ENCODE measurements at places on chromosomes 3 and 15.
A peak's percentile ranks its signal among the peaks of the same experiment; 100 is the strongest.

DNA sequence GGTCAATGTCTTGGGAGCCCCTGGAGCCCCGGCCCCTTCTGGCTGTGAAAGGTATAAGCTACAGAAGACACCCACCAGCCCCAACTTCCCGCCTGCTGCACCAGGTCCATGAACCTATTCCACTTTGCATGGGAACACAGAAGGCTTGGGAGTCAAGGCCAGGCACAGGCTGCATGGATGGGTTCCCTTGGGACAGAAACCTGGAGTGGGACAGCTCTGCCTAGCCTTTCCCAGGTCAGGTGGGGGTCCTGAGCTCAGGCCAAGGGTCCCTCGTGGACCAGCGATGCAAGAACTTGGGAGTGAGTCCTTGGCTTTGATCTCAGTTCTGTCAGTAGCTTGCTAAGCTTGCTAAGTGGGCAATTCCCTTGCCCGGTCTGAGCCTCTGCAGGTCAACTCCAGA is 25.0 kb downstream of the TKT start:
- no peak for DNase-seq

- DNase-seq: no peak
Observed at GRCh38 chr3:189805375-189806067, 174.3 kb downstream of the TP63 start.

DNA sequence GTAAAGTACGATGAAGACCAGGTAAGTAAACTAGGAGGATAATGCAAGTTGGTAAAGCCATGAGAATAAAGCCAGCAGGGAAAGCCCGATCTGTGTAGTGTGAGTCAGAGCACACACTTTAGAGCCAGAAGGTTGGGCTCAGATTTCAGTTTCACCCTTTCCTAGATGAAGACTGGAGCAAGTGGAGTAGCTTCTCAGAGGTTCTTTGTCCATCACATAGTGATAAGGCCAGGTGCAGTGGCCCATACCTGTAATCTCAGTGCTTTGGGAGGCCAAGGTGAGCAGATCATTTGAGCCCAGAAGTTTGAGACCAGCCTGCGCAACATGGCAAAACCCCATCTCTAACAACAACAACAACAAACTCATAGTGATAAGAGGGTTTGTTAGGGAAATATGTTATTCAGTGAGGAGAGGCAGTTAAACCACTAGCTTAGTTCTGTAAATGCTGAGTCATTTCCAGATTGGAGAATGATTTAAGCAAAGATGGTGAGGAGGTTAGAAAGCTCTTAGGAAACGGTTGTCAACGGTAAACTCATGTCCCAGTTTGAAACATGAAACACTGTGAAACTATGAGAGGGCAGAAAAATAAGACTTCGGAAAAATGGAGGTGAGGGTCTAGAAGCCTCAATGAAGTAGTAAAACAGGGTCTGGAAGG is 39.0 kb downstream of the IL12A start:
- DNase-seq: no peak

GRCh38 chr3:41000471-41000870 is 198.8 kb upstream of the CTNNB1 start:
- DNase-seq: no peak

DNA sequence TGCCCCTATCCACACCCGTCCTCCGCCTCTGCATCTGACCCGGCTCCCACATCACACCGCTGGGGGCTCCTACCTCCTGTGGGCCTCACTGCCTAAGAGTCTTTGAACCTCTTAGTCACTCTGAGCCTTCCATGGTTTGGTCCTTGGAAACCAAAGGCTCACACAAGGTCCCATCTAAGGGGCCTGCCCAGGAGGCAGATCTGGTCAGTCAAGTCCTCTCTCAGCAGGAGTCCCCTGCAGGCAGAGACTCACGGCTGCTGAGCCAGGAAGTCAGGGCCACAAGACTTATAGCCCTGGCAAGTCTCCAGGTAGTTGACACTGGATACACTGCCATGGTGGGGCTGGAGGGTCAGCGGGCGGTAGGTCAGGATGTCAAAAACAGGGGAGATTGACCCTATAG is 31.2 kb upstream of the ALDH1L1 start:
- no peak for DNase-seq

DNA sequence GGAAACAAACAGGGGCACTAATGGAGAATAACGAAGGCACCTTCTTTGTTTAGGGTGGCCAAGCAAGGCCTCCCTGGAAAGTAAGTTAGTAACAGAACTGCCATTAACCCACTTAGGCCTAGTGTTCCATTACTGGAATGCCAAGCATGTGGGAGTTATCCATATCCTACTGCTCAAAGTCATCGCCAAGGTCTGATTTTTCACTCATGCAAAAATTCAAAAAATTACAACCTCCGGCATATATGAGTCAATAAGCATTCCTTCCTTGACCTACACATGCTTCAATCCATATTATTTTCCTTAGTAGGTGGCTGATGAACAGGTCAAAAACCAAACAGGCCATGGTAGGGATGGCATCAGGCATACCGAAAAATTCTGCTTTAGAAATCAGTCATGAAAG is 1097.2 kb downstream of the FHIT start:
- DNase-seq: no peak

- DNase-seq: no peak
Observed at GRCh38 chr3:170485696-170486095, 67.0 kb downstream of the CLDN11 start.

GRCh38 chr15:45458746-45459403 is 63.7 kb downstream of the SLC30A4 start:
- peak; percentile 82 for DNase-seq

DNA sequence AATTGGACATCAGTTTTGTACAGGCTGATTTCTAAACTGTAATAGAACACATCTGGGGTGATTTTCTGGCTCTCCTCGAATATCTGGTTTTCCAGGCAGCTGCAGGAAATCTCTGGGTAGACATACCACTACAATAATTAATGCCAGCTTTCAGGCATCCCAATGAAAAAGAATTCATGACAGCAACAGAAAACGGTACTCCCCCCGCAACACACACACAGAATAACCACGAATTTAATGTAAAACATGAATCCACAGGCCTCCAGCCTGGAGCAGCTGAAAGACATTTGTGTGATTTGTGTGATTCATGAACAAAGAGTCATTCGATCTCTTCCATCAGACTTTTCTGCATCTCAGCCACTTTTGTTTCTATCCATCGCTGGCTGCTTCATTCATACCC is 262.2 kb downstream of the MAGI1 start:
- DNase-seq: no peak

DNA sequence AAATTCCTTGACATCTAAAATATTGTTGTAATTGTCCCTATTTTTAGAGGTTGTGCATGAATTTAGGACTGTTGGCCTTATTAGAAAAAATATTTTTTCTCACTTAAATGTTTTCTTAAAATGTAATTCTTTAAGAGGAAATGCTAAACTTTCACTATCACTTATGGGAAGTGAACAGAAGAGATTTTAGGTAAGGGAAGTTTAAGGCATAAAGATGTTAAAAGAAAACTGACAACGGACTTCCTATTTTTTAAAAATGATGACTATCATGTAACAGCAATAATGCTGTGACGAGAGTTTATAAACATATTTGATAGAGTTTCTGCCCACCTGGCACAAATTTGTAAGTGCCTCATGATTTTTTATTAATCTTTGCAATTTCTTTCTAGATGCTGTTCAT is 3.1 kb downstream of the C3orf38 start:
- no peak for DNase-seq

GRCh38 chr3:66629982-66630368 is 129.2 kb upstream of the LRIG1 start:
- DNase-seq: no peak

- no peak for DNase-seq
Observed at GRCh38 chr3:126050050-126050392, 33.9 kb downstream of the SLC41A3 start.

DNA sequence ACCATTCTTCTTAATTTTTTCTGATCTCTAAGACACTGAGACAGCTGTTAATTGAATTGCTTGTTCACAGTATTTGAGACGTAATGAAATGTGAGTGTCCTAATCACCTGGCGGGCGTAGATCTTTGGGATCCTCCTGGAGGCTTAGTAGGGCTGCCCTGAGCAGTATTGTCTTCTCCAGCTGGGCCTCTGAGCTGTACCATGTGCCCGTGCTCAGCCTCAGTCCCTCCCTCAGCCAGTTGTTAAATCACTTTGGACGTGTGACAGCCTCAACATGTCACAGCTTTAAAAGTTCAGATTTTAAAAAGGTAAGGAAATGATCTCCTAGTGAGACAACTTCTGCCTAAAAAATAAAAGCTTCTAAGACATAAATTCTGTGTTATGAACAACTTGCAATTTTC is 35.5 kb downstream of the IGF1R start:
- DNase-seq: no peak

GRCh38 chr3:159234306-159234705 is 432.5 kb downstream of the MFSD1 start:
- no peak for DNase-seq

DNA sequence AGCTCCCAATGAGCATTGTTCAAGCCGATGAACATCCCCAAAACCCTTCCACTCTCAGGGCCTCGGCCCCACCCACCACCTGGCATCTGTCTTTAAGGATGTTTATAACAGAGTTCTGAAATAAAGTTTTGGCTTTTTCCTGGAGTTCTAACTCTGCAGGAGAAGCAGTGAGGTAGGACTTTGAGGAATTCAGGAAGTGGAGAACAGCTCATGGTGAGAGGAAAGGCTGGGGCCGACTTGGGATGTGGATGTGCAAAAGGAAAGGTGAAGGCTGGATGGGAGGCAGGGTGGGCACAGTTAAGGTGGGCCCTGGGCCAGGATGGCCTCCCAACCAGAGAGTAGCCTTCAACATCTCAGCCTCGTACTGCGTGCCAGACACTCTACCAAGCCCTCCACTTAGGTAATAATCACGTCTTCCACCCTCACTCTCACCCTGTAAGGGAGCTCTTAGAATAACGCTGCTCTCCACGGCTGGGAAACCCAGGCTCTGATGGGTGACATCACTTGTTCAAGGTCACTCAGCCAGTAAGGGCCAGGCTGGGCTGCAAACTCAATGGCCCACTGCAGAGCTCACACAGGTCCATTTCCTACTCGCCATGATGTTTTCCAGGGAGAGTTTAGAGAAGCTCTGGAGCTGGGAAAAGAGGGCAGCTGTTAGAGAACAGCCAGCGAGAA is 28.5 kb downstream of the LIPC start:
- no peak for DNase-seq

- DNase-seq: no peak
Observed at GRCh38 chr15:31261266-31262142, 65.1 kb upstream of the KLF13 start.

DNA sequence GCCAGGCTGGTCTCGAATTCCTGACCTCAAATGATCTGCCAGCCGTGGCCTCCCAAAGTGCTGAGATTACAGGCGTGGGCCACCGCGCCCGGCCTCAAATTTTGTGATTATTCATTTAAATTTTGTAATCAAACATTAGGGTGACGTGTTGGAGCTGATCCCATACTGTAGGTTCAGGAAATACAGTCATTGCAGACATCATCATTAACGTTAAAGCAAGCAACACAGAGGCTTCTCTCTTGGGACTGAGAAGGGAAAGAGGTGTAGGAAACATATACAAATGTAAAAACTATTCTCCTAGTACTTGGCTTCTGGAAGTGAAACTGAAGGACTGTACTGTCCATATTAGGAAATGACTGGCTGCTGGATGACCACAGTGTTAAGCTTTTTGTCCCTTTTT is 11.1 kb upstream of the ARID3B start:
- DNase-seq: no peak

- no peak for DNase-seq
Observed at GRCh38 chr3:61783993-61784718, 222.8 kb downstream of the PTPRG start.

DNA sequence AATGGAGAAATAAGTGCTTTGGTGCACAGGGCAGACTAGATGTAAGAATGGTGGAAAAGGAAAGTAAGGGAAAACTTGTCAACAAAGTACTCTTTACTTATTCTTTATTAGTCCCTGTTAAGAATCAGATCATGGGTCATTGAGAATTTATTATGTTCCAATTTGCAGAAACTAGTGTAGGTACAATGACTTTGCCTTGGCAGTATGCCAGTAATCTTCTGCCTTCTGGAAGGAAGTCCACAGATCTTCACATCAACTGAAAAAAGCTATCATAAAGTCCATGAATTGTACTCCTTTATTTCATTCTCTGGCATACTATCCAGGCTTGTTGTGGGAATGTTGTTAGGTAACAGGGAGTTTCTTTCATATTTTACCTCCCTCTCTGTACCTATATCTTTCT is 88.2 kb upstream of the FLNB start:
- DNase-seq: no peak

DNA sequence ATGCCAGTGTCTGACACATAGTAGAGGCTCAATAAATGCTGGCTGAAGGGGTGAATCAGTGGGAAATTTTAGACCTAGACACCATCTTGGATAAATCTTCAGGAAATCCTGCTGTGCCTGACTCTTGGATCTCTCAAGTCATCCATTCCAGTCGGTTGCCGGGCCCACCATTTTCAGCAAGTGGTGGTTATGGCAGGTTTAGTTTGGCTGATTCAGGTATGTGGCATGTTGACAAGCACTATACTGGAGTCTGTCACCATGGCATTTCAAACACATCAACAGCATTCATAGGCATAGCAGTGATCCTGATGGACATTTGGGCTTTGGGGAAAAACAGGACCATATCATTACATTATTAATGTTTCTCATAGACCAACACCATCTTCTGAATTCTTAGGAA is 25.7 kb upstream of the APH1B start:
- no peak for DNase-seq

DNA sequence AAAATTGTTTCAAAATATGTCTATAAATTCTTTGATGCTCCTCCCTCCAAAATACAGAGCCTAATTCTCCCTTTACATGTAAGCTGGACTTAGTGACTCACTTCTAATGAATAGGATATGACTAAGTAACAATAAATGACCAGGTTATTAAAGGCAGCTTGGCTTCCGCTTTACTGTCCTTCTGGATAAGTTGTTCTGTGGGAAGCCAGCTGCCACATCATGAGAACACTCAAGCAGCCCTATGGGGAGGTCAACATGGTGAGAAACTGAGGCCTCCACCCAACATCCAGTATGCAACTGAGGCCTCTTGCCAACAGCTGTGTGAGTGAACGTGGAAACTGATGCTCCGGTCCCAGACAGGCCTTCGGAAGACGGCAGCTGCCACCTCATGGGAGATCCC is 247.3 kb upstream of the CHRM5 start:
- DNase-seq: no peak

DNA sequence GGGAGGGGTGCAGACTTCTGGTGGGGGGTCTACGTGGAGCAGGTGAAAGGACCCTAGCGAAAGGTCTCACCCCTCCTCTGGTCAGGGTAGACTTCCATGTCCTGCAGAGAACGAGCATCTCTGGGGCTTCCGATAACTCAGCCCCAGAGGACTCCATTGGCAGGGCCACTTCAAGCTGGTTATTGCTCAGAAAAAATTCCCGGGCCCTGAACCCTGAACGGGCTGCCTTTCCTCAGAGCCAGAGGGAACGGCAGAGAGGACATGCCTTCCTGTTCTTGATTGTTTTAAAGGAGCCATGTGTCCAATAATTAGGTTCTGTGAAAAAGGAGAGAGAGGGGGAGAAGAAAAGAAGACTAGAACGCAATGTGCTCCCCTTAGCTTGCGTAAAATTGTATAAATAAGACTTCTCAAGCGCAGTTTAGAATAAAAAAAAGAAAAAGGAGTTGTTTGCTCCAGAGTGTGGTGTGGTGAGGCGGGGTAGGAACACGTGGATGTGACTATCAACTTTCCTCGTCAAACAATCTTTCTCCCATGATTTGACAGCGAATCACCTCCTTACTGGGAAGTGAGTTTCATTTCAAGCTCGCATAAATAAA is 193.4 kb upstream of the UBE2E1 start:
- no peak for DNase-seq
